ENCODE measurements at places on chromosomes 3 and 15. TPM values are rescaled to one million over a fixed set of nuclear protein-coding genes. Genes with fewer than 3 reads are reported as not detected.

DNA sequence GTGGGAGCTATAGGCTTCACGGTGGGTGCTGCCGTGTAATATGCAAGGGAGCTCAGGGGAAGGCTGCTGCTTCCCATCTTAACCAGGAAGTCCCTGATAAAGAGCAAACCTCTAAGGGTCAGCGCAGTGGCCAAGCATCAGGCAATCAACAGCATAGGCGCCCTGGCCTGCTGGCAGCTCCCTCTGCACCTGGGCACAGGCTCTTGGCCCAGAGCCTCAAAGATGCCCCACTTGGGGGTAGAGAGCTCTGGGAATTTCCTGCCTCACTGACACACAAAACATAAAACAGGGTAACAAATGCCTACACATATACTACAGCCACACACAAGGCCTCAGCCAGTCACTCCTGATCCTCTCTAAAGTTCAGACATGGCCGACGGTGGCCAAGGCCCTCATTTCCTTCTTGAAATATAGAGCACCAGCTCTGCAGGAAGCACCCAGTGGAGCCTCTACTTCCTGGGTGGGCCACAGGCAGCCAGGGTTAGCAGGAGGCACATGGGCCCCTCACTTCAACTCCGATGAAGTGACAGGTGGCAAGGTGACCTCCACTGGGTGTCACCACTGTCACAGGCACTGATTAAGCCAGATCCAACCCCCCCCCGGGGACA, 20.5 kb downstream of the SLC41A3 start:
- no peak for DNase-seq

- DNase-seq = no peak
Measured at GRCh38 chr3:15952543-15953175, 154.9 kb upstream of the ANKRD28 start.

GRCh38 chr3:21665444-21666100, 85.4 kb downstream of the ZNF385D start:
- DNase-seq = no peak

DNA sequence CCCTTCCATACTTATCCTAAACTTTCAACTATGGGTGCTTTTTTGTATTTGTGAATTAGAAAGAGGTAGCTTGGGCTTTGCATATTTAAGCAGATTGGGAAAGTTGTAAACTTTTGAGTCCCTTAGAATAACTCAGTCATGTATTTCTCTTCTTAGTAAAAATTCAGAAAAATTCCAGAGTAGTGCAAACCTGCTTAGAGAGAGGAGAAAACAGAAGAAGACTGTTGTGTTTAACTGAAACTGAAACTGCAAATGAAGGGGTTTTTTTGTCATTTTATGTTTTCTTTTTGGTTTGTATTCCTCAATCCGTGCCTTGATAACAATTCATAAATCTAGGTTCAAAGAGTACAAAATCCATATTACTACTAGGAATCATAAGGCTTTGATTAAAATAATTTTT, 31.3 kb downstream of the CD200 start:
- DNase-seq = no peak

GRCh38 chr3:46019707-46020106, 7.6 kb downstream of the XCR1 start:
- no peak for DNase-seq

DNA sequence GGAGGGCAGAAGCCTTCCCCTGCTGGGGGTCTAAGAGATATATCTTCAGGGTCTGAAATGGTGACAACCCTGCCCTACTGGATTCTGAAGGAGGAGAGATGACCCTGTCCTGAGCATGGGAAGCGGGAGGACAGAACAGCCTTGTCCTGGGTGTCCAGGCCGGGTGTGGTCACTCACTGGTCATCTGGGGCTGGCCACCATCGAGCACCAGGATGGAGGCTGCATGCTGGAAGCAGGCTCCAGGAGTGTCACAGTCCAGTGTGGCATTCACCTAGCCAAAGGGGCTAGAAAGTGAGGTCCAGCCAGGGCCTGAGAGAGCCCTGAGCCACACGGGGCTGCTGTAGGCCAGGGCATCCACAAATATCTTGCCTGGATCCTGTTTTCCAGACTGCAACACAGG, 5.2 kb downstream of the CDHR4 start:
- no peak for DNase-seq

- DNase-seq = no peak
Measured at GRCh38 chr3:66812741-66813140, 185.4 kb upstream of the KBTBD8 start.

DNA sequence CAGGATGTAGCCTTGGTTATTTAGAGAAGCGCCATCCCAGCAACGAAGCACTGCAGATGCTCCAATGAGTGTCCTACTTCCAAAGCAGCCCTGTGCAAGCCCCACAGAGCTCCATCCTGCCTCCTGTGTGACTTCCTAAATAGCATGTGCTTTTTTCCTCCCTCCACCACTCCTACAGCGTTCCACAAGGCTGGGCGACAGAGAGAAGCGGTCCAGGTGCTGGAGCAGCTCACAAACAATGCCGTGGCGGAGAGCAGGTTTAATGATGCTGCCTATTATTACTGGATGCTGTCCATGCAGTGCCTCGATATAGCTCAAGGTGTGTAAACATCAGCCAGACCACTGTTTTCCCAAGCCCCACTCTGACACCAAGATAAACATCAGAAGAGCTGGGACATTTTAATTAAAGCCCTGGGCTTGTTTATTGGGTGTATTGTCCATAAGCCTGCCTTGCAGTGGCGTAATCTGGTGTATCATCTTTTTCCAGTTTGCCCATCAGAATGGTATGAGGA, 22.2 kb upstream of the RHO start:
- DNase-seq = no peak

- no peak for DNase-seq
Measured at GRCh38 chr3:59784164-59784563, 734.3 kb upstream of the CFAP20DC start.

DNA sequence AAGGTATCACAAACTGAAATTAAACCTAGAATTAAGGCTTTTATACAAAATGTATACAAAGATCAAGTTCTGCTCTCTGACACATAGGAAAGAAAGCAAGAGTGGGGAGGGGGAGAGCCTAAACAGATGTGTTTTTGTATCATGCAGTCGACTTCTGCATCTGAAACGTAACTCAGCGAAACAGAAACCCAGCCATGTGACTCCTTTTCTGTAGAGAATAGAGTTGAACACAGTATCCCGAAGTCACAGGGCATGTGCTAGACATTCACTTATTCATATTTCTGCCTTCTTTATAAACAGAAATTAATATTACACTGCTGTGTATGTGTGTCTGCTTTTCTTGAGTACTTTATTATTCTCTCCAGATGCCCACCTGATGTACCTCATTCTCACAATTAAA, 121.0 kb downstream of the PDZRN3 start:
- DNase-seq = no peak

GRCh38 chr3:7817239-7817638, 684.4 kb upstream of the LMCD1 start:
- DNase-seq = no peak

- no peak for DNase-seq
Measured at GRCh38 chr15:30042556-30042955, 40.2 kb upstream of the GOLGA8J start.

DNA sequence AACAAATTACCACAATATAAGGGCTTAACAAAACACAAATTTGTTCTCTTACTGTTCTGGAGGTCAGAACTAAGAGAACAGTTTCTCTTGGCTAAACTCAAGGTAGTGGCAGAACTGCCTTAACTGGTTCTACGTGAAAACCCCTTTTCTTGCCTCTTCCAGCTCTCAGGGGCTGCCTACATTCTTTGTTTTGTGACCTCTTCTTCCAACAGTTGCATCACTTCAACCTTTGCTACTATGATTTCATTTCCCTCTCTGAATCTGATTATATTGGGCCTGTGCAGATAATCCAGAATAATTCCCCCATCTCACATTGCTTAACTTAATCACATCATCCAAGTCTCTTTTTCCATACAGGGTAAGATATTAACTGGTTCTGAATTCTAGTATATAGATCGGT, 624.6 kb downstream of the ZPLD1 start:
- no peak for DNase-seq

- DNase-seq = no peak
Measured at GRCh38 chr15:63630036-63630751, 33.0 kb downstream of the FBXL22 start.

The GABRB3 gene
- 91.6 TPM for total RNA-seq

The POTEB3 gene
- not detected for total RNA-seq

The PIGZ gene
- 7.5 TPM for total RNA-seq

The NPAP1 gene
- total RNA-seq = 0.17 TPM

The FBN1 gene
- total RNA-seq = 57.6 TPM

The CCDC54 gene
- total RNA-seq = not detected

Measured in mucosa of gallbladder (tissue), 1 donor.